ENCODE measurements at places on chromosomes 16 and 17. TPM values are rescaled to one million over a fixed set of nuclear protein-coding genes. Genes with fewer than 3 reads are reported as not detected.

GRCh38 chr16:88967830-88968588 lies 9.0 kb downstream of the CBFA2T3 start:
- DNase-seq: peak; percentile 65

- DNase-seq: peak; percentile 78
Measured at GRCh38 chr16:3188925-3189825, 1.2 kb downstream of the OR1F1 start.

The ARHGDIG gene
- not detected for total RNA-seq

The UNC45B gene
- total RNA-seq: not detected

All from activated CD4-positive, alpha-beta T cell treated with anti-CD3 and anti-CD28 coated beads, Interleukin-2, amount 10 ng/mL, durations not matched to agents 24 days and 14 days (primary cell).